ENCODE measurements at places on chromosomes 2 and 18. TPM values are rescaled to one million over a fixed set of nuclear protein-coding genes. Genes with fewer than 3 reads are reported as not detected.

- no peak for DNase-seq
These were observed 532.1 kb downstream of the SOX11 start for GRCh38 chr2:6224267-6224666.

DNA sequence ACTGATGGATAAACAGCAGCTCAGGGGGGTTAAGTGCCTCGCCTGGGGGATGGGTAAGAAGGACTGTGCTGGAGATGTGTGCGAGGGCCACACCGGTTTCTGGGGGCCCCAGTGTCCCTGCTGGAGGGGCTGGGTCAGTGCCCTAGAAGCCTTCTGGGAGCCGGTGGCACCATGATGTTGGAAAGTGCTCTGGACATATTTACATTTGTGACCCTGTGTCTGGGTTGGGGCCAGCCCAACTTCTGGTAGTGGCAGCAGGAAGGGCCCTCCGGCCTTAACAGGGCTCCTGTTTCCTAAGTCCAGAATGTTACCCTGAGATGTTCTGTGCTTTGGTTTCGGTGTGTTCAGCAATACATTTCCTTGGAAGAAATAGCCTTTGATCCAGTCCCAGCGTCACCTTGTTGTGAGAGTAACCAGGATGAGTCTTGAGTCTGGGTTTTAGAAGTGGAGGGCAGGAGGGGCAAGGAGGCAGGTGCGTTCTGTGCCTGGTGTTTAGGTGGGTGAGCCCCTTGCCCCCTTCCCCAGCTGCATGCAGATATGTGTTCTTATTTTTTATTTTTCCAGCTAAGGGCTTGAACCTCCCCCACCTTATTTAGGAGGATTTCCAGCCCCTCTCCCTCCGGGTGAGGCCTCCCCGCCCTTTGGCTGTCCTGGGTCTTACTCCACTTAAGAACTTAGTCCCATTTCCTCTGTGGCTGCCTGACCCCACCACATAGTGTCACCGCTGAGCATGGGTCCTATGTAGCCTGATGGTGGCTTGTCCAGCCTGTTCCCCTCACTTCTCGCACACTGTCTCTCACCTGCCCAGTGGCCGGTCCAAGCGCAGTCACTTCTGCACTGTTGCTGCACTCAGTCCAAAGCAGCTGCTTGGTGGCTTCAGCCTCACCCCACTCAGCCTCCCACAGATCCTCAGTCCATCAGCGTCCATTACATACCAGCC is 132.7 kb upstream of the HS6ST1 start:
- no peak for DNase-seq

GRCh38 chr2:191666226-191666625 is 11.7 kb upstream of the NABP1 start:
- DNase-seq = no peak

GRCh38 chr18:48800466-48800865 is 150.3 kb downstream of the SMAD7 start:
- no peak for DNase-seq

OSR1 gene
- 4.4 TPM for total RNA-seq

DNA sequence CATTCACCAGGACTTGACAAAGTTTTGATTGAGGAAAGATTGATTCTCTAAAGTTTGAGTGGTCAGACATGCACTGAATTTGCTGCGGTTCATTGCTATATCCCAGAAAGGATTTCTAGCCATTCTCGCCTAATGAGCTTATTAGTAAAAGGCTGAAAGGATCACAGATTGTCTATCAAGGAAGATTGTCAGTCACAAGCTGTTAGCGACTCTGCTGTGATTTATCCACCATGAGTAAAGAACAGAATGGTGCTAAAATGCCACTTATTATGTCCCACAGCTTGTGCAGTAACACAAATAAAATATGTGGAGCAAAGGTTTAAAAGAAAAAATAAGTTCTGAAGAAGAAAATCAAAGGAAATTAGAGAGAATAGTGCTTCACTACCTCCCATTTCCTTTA is 701.2 kb upstream of the CDH7 start:
- no peak for DNase-seq

- DNase-seq = no peak
These were observed 94.2 kb downstream of the ACSL3 start for GRCh38 chr2:222955008-222955407.

- DNase-seq = no peak
These were observed 5.7 kb upstream of the CHN1 start for GRCh38 chr2:175010848-175011254.

GPC1 gene
- 88.7 TPM for total RNA-seq

GRCh38 chr18:3499501-3499900 is 49.5 kb downstream of the TGIF1 start:
- DNase-seq = no peak

NT5C1B gene
- total RNA-seq = not detected

QPCT gene
- total RNA-seq = 2.3 TPM

DNA sequence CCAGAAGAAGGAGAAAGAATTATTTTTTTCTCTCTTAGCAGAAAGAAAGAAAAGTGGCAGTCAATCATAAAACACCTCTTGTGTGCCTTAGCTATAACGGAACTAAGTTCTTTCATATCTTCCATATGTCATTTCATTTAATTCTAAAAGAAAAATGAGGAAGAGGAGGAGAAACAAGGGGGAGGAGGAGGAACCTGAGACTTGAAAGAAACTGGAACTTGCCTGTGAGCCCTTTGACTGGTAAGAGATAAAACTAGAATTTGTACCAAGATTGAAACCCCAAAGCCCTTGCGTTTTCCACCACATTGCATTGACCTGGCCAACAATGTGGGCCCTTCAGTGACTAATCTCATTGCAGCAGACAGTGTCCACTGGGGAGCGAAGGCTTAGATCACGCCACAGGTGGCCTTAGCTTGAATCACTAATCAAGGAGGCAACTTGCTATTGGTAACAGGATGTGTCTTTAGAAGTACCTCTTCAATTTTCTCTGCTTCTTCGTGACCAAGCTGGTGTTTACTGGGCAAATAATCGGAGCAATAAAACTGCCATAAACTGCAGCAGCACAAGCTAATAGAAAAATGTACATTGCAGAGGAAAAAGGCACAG is 307.9 kb downstream of the CLIP4 start:
- no peak for DNase-seq

- no peak for DNase-seq
These were observed 1273.6 kb upstream of the SLC39A10 start for GRCh38 chr2:194383401-194383800.

GRCh38 chr2:26020231-26020640 is 13.6 kb upstream of the RAB10 start:
- DNase-seq = no peak

LRP1B gene
- 0.54 TPM for total RNA-seq

GRB14 gene
- not detected for total RNA-seq

DNA sequence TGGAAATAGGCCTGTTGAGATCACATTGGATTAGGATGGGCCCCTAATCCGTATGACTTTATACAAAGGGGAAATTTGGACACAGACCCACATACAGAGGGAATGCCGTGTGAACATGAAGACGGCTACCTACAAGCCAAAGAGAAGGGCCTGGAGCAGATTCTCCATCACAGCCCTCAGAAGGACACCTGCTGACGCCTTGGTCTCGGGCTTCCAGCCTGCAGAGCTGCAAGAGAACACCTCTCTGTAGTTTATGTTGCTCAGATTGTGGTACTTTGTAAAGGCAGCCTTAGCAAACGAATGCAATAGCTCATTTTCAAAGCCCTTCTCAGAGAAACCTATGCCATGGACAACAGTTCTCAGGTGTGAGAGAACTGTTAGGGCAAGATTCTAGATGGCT is 86.1 kb downstream of the LONRF2 start:
- DNase-seq = no peak

Measured in Panc1 (cell line).